Activated CD8-positive, alpha-beta T cell treated with anti-CD3 and anti-CD28 coated beads, Interleukin-2, amount 10 ng/mL, durations not matched to agents 7 days and 5 days (primary cell): ENCODE measurements at places on chromosomes 2 and 18. TPM values are rescaled to one million over a fixed set of nuclear protein-coding genes. Genes with fewer than 3 reads are reported as not detected.

DNA sequence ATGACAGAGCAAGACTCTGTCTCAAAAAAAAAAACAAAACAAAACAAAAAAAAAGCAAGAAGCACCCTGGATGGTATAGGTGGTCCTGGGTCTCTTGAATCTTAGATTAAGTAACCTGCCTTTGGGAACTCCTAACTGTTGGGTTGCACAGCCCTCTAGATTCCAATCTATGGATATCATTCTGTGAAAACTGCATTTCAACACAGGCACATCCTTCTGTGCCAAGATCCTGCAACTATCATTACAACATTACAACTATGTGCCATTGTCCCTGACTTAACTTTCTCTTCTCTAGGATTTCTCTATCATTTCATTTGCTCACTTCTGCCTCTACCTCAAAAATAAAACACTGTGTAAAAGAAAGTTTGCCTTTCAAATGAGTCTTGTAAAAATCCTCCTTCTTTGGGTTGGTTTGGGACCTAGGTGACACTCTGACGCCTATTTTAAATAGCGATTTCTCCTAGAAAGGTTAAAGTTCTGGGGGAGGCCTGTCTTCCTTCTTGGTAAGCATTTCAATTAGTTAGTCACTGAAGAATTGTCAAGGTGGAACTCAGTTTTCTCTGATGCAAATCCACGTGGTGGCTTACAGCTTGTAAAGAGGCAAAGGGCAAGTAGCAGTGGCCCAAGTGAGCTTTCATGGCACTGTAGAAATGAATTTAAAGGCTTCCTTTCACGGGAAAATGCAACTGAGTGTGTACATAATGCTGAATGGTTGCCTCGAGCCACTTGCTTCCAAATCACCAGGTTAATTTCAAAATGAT is 9.2 kb downstream of the LGALSL start:
- H3K4me1 ChIP-seq: peaks cover 3% of the 10 kb centered on the region
- H3K36me3 ChIP-seq: no peaks in the 10 kb centered on the region
- H3K4me3 ChIP-seq: no peak overlapping the region
- no peak overlapping the region for H3K27ac ChIP-seq

ANO7 gene
- 0.29 TPM for total RNA-seq

- peaks cover 46% of the 10 kb centered on the region for H3K27me3 ChIP-seq
- H3K27ac ChIP-seq: no peak overlapping the region
- H3K36me3 ChIP-seq: no peaks in the 10 kb centered on the region
- no peak overlapping the region for H3K4me3 ChIP-seq
Measured at GRCh38 chr2:179427065-179427464, 162.4 kb upstream of the SESTD1 start.

LRP1B gene
- not detected for total RNA-seq

GRCh38 chr2:58428096-58429013 is 187.2 kb upstream of the FANCL start:
- H3K27me3 ChIP-seq: peaks cover 47% of the 10 kb centered on the region
- no peak for DNase-seq
- no peak overlapping the region for H3K27ac ChIP-seq
- H3K4me1 ChIP-seq: peaks cover 10% of the 10 kb centered on the region
- H3K36me3 ChIP-seq: no peaks in the 10 kb centered on the region

GRCh38 chr2:180255981-180256380 is 248.9 kb upstream of the CWC22 start:
- DNase-seq: no peak
- no peaks in the 10 kb centered on the region for H3K4me1 ChIP-seq
- no peak overlapping the region for H3K27ac ChIP-seq
- H3K36me3 ChIP-seq: no peaks in the 10 kb centered on the region
- H3K27me3 ChIP-seq: no peaks in the 10 kb centered on the region

CEP76 gene
- 17.2 TPM for total RNA-seq

PID1 gene
- not detected for total RNA-seq

DNA sequence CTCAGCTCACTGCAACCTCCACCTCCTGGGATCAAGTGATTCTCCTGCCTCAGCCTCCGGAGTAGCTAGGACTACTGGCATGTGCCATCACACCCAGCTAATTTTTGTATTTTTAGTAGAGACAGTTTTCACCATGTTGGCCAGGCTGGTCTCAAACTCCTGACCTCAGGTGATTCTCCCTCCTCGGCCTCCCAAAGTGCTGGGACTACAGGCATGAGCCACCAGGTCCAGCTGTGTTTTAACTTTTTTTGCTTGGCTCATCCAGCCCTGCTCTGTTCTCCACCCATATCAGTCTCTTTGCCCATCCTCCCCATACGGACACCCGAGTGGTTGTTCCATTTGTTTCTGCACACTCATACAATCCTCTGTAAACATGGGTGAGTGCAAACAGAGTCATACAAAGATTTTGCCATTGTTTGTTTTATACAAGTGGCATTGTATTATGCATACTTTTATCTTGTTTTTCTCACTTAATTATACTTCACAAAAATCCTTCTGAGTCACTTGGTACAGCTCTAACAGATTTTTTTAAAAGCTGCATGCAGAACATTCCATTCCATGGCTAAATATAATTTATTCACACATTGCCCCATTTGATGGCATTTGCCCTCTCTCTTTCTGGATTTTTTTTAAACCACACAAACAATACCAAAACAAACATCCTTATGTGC is 5.3 kb downstream of the APOB start:
- no peak for DNase-seq
- no peaks in the 10 kb centered on the region for H3K36me3 ChIP-seq
- H3K4me3 ChIP-seq: no peak overlapping the region
- H3K4me1 ChIP-seq: no peaks in the 10 kb centered on the region
- H3K27me3 ChIP-seq: peaks cover 5% of the 10 kb centered on the region

EFHD1 gene
- total RNA-seq: 6.0 TPM

CTAGE1 gene
- total RNA-seq: not detected

DNA sequence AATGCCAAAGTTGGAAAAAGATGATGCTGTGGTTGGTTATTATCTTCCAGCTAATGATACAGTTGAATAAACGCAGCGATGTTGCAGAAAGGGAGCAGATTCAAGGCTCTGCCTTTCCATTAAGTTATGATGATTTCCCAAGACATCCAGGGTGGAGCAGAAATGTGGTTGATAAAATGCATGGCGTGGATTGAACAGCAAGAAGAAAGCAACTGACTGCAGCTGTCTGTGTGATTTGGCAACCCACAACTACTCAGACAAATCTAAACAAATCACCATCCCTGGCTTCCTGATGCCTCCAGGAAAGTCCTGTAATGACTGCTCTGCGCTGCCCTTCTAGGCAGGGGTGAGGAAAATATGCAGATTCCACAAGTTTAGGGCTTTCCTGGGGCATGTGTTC is 166.3 kb downstream of the NRP2 start:
- H3K27me3 ChIP-seq: peaks cover 6% of the 10 kb centered on the region
- DNase-seq: no peak
- no peaks in the 10 kb centered on the region for H3K36me3 ChIP-seq
- H3K4me1 ChIP-seq: no peaks in the 10 kb centered on the region
- no peak overlapping the region for H3K4me3 ChIP-seq

NIF3L1 gene
- 37.0 TPM for total RNA-seq

DNA sequence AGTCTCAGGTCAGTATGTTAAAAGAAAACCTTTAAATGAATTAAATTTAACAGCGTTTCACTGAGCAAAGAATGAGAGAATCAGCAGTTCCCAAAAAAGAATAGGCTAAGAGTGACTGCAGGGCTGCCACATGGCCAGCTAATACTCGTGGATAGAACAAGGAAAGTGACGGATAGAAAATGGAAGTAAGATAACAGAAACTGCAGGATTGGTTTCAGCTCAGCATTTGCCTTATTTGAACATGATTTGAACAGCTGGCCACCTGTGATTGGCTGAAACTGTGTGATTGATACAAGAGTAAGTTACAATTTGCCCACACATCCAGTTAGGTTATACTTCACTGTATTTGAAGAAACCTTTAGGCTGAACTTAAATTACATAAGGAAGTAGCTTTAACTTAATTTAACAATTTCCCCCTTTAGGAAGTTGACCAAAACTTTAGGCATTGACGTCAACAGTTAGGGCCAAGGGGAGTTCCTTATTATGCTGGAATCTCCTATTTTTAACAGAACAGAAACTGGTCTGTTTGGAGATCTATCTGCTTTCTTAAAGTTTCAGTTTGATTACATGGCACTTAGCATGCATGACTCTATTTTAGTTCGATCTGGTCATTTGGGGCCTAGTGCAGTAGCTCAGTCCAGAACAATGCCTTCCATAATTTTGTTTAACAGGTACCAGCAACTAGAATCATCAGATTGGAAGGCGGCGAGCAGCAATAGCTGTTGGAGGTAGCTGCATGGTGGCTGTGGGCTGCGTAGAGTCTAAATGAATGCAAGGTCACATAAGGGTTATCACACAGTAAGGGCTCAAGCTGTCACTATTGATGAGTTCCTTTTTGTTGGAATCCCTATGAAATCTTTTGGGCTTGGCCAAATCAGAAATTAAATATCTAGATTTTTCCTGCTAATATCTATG is 143.4 kb downstream of the TRIM43 start:
- H3K4me1 ChIP-seq: no peaks in the 10 kb centered on the region
- H3K4me3 ChIP-seq: no peak overlapping the region
- H3K27me3 ChIP-seq: peaks cover 17% of the 10 kb centered on the region

EML6 gene
- total RNA-seq: 1.3 TPM

SNTG2 gene
- 2.5 TPM for total RNA-seq

GRCh38 chr2:222613715-222614331 is 42.1 kb downstream of the FARSB start:
- no peaks in the 10 kb centered on the region for H3K4me1 ChIP-seq
- H3K27ac ChIP-seq: no peak overlapping the region
- no peaks in the 10 kb centered on the region for H3K27me3 ChIP-seq
- no peak overlapping the region for H3K4me3 ChIP-seq

GRCh38 chr2:147325990-147326389 is 518.8 kb upstream of the ACVR2A start:
- peaks cover 6% of the 10 kb centered on the region for H3K4me1 ChIP-seq
- no peaks in the 10 kb centered on the region for H3K36me3 ChIP-seq
- no peaks in the 10 kb centered on the region for H3K27me3 ChIP-seq
- no peak for DNase-seq

B3GNT7 gene
- 0.34 TPM for total RNA-seq

DNA sequence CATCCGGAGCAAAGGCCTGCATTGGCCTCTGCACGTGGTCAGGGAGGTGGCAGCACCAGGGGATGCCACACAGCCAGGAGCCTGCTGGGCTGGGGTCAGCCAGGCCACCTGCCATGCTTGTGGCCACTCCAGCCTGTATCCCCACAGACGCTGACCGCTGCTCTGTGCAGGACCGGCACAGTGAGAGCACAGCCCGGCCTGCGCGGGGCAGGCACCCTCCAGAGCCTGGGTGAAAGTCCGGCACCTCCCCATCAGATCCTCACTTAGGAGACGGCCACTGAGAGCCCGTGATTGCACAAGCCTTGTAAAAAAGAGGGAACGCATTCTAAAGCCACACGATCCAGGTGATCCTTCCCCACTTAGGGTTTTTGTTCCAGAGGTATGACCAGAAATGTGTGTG is 42.2 kb downstream of the TWIST2 start:
- no peaks in the 10 kb centered on the region for H3K27me3 ChIP-seq
- no peak for DNase-seq
- no peak overlapping the region for H3K4me3 ChIP-seq

DNA sequence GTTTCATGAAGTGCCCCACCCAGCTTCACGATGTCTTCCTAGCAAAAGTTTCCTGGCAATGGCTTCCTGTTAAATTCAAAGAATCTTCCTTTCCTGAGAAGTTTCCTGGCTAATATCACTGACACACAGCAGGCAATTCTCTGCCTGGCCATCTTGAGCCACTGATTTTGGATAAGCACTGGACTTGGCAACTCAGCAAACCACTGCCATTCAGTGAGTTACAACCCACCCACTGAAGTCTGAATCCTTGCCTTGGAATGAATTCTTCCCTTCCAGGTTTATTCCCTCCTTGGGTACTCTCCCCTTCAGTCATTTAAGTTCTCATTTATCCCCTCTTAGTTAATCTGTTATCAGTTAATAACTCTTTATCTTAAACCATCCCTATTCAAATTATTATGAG is 426.0 kb downstream of the MBD2 start:
- DNase-seq: no peak
- no peak overlapping the region for H3K4me3 ChIP-seq
- no peaks in the 10 kb centered on the region for H3K4me1 ChIP-seq
- H3K27me3 ChIP-seq: no peaks in the 10 kb centered on the region
- no peaks in the 10 kb centered on the region for H3K36me3 ChIP-seq
- no peak overlapping the region for H3K27ac ChIP-seq

DNA sequence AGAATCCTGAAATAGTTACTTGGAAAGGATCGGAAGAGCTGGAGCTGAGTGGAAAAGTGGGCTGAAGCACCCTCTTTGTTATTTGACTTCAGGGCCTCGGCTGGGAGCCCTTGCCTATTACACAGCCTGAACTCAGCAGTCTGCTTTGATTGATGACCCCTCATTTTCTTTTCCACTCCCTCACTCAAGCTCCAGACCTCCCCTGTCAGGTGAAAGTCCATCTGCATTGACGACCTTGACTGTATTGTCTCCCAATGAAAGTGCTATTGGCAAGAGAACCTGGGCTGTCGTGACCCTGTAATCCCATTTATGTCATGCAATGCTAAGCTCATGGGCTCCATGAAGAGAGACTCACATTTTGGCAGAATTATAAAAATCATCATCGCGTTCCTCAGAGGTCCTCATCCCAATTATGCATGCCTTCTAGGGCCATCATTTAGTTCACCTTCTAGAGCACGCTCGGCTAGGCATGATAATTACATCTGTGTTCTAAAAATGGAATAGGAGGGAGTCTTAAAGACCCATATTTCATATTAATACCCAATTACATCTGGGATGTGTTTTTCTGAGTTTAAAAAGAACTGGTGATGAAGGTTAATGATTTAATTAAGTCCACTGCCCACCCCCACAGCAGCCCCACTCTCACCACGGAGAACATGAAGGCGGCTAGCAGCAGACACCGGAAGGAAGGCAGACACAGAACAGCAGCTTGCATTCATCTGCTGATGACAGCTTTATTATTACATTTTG is 472.5 kb downstream of the PID1 start:
- H3K4me3 ChIP-seq: no peak overlapping the region
- DNase-seq: no peak
- no peaks in the 10 kb centered on the region for H3K27me3 ChIP-seq
- no peak overlapping the region for H3K27ac ChIP-seq

GRCh38 chr2:173822889-173823542 is 142.2 kb downstream of the SP3 start:
- no peaks in the 10 kb centered on the region for H3K4me1 ChIP-seq
- H3K36me3 ChIP-seq: no peaks in the 10 kb centered on the region
- H3K27me3 ChIP-seq: peaks cover 11% of the 10 kb centered on the region
- H3K27ac ChIP-seq: no peak overlapping the region
- DNase-seq: no peak
- no peak overlapping the region for H3K4me3 ChIP-seq

TMEM237 gene
- 24.0 TPM for total RNA-seq
